ENCODE measurements at places on chromosomes 2 and 18.

- DNase-seq: peak; percentile 79
Observed at GRCh38 chr2:166074430-166074829, 53.4 kb downstream of the SCN1A start.

DNA sequence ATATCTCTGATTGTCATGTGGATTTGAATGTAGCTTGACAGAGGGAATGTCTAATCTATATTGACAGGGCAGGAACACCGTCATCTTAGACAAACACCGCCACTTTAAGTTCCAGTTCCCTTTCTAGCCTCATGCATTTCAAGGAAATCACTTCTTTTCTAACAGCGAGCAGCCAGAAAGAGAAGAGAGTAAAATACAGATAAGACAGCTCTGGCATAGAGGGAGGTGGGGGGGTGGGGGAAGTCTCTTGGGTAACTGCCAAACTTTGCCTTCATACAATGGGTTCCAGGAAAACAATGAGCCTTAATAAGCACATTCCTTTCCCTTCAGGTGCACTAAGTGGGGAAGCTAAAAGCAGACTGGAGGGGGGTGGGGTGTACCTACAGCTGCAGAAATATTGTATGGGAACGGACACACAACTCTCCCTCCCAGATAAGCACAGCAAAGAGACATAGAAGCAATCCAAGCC, 37.2 kb downstream of the CASP10 start:
- DNase-seq: peak; percentile 29

GRCh38 chr2:72983500-72984161, 66.3 kb downstream of the EMX1 start:
- peak; percentile 64 for DNase-seq

GRCh38 chr2:141041281-141041680, 1089.5 kb downstream of the LRP1B start:
- no peak for DNase-seq

- no peak for DNase-seq
Observed at GRCh38 chr18:48923746-48924629, 26.8 kb downstream of the SMAD7 start.

DNA sequence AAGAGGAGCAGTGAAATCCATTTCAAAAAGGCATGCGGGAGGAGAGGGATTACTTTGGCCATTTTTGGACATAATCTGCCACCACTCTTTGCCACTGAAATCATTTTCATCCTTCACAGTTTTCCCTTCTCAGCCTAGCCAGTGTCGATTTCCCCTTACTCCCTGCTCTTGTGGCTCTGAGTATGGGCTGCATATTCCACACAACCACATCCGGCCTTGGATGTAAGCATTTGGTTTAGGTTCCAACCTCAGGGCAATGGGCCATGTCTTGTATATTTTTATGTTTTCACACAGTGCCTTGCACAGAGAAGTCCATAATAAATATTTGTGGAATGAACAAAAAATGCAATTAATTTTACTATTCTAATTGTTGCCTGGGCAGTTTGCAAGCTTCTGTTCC, 7.7 kb upstream of the SERPINE2 start:
- no peak for DNase-seq

GRCh38 chr18:49893036-49893435, 79.7 kb upstream of the ACAA2 start:
- no peak for DNase-seq

GRCh38 chr18:45110577-45111501, 430.2 kb downstream of the SETBP1 start:
- DNase-seq: no peak

DNA sequence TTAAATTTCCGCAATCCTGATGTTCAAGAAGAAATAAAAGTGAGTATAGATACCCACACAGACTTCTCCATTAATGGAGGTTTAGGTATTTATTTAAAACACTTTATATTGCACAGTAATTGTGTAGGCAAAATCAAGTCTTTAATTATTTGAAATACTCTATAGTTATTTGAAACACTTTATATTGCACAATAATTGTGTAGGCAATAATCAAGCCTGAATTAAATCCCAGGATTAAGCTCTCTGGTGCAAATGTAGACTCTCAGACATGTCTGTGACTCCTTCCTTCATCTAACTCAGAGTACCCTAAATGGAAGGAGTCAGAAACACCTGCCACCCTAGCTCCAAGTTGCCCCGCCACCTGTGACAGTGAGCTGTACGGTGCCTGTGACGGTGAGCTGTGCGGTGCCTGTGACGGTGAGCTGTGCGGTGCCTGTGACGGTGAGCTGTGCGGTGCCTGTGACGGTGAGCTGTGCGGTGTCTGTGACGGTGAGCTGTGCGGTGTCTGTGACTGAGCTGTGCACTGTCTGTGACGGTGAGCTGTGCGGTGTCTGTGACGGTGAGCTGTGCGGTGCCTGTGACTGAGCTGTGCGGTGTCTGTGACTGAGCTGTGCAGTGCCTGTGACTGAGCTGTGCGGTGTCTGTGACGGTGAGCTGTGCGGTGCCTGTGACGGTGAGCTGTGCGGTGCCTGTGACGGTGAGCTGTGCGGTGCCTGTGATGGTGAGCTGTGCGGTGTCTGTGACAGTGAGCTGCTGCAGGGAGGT, 11.0 kb downstream of the SLC3A1 start:
- DNase-seq: no peak

- DNase-seq: no peak
Observed at GRCh38 chr18:9731380-9731779, 23.3 kb downstream of the RAB31 start.

GRCh38 chr18:39871961-39872360, 2083.1 kb upstream of the PIK3C3 start:
- DNase-seq: no peak

- DNase-seq: no peak
Observed at GRCh38 chr18:28124131-28125029, 52.5 kb downstream of the CDH2 start.

GRCh38 chr2:33321236-33321771, 155.1 kb upstream of the RASGRP3 start:
- no peak for DNase-seq

DNA sequence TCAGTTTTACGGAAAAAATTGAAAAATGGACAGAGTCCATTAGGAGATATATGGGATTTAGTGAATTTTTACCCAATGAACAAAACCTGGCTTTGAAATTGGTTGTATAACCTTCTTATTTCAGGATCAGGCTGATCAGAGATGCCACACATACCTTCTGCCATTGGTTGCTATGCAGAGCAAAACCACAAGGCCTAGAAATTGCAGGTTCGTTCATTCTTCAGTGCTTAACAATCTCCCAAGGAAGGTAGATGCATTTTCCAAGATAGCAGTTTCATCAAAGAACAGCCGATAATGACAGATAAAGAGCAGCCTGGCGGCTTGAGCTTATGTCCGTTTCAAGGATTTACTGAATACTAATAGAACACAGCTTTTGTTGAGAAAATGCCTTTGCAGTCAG, 868.8 kb downstream of the EPHA4 start:
- no peak for DNase-seq

DNA sequence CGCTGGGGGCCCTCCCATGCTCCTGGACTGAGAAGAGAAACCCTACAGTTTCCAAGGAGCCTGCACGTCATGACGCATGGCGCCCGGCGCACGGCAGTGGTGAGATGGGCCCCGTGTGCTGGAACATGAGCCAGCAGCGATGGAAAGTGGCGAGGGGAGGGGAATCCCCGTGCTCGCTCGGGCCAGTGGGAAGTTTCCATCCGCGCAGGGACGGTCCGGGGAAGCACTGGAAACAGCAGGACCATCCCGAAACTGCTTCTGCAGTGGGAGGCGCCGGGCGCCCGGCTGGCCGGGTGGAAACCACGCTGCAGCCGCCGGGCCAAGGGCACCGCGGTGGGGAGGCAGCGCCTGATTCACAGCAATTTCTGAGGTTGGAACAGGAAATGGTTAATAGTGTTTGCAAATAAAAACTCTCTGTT, 4.9 kb upstream of the PDCD1 start:
- DNase-seq: no peak

DNA sequence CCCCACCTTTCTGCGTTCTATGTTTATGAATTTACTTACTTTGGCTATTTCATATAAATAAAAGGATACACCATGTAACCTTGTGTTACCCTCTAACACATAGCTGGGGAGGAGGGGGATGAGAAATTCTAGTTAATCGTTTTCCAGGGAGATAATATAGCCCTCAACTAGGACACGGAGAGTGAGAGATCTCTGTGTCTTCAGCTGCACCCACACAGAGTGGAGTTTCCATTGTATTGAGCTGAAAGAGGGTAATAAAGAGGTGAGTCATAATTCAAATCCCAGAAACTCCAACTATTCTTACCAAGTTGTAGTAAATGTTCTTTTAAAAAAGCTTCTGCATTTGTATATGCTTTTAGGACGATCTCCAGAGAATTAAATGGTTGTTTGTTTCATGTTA, 110.1 kb upstream of the SULT1C3 start:
- DNase-seq: no peak

DNA sequence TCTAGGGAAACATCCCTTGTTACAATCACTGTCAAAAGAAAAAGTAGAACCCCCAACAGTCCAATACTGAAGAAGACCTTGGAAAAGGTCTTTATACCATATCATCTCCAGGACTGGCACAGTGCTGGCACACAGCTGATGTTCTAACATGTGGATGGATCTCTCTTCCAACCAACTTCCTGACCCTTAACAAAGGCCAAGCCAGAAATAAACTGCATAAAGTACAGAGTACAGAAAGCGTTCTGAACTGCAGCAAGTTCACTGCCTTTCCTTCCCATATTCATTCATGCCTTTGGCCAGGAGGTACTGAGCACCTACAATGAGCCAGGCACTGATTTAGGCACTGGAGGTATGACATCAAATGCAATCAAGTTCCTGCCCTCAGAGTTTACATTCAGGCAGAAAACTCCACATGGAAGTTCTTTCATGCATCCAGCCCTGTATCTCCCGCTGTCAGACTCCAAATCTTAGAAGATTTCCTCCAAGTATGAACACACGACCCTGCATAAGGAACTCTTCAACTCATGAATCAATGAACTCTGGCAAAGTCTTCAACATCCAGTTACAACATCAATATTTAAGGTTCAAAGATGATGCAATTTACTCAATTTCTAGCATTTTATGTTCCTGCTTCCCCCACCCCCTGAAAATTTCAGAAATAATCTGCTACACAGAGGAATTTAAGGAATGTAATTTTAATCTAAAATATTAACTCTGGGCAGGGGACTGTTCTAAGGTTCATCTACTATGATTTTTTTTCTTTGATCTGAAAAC, 33.8 kb downstream of the ACVR1 start:
- DNase-seq: no peak

- no peak for DNase-seq
Observed at GRCh38 chr18:36066001-36066400, 1.4 kb downstream of the RPRD1A start.

All from NCI-H2081 (cell line).